ENCODE measurements at places on chromosomes 16 and 17.

DNA sequence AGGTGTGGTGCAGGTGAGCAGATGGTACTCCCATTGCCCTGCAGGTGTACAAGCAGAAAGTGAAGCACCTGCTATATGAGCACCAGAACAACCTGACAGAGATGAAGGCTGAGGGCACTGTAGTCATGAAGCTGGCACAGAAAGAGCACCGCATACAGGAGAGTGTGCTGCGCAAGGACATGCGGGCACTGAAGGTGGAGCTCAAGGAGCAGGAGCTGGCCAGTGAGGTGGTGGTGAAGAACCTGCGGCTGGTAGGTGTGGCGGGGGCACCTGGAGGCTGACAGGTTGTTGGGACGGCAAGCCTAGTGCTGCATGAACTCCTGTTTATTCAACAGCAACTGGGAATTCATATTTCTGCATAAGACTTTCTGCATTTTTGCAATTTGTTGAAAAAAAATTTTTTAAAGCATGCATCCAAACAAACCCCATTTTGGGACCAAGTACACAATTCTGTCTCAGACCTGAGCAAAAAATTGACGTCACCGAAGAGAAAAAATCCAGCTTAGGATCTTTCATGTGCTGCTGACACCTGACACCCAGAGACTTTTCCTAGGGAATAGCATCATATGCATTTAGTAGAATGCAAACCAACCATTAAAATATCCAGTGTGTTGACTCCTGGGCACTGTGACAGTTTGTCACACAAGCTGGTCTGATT, 13.5 kb upstream of the DBNDD1 start:
- no peak for DNase-seq

GRCh38 chr17:48878920-48879898, 13.4 kb upstream of the ATP5MC1 start:
- peak; percentile 86 for DNase-seq

DNA sequence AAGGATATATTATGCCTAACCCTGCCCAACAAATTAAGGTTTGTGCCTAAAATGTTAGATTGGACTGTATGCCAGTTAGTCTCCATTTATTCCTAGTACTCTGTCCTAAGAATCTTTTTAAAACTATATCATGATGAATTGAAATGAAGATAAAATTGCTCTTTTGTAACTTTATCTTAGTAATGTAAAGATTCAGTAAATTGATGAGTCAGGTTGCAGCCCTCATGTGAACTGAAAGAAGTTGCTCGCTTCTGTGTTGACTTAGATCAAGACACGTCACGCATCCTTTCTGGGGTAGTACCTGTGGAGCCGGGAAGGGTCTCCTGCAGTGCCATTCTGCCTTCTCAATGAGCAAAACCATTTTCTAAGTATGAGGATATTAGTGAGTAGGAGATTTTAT, 63.3 kb downstream of the GAN start:
- DNase-seq = no peak

DNA sequence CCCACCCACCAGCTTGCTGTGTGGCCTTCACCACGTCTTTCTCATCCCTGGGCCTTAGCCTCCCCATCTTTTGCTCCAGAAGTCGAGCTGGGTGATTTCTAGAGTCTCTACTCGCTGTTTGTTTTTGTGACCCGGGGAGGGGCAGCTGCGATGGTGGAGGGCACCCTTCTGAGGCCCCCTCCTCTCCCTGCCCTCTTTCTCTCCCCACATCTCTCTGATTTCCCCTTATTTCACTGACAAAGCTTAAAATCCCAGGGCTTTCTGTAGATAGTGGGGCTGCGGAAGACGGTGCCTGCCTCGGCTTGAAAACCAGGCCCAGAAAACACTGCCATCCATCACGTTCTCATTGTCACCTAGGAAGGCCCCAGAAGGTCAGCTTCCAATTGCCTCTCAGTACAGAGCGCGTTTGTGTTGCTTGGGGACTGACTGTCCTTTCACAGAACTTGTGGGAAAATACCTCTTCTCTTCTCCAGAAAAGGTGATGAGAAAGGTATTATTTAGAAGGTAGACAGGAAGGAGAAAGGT, 95.1 kb downstream of the NTN1 start:
- no peak for DNase-seq

GRCh38 chr17:80313160-80313829, 52.6 kb downstream of the RNF213 start:
- no peak for DNase-seq

- peak; percentile 83 for DNase-seq
These were observed 22.0 kb upstream of the GOT2 start for GRCh38 chr16:58755989-58756649.

GRCh38 chr17:11742886-11743285, 144.6 kb downstream of the DNAH9 start:
- DNase-seq = no peak

DNA sequence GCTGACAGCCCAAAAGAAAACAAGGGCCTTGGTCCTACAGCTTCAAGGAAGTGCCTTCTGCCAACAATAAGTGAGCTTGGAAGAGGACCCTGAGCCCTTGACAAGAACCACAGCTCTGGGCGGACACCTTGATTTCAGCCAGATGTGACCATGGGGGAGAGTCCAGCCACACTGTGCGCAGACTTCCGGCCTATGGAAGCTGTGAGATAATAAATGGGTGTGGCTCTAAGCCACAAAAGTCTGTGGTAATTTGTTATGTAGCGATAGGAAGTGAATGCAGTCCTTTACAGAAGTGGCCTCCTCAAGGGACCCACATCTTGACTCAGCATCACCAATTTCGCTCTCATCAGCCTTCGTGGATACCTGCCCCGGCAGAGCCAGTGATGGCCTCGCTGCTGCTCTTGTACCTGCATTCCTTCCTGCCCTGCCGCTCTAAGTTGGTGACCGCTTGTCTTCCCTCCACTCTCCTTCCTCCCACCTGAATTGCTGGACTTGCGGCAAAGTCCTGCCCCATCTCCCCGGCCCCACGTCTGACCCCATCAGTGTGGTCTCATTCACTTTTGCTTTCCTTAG, 29.3 kb downstream of the PRSS54 start:
- no peak for DNase-seq

DNA sequence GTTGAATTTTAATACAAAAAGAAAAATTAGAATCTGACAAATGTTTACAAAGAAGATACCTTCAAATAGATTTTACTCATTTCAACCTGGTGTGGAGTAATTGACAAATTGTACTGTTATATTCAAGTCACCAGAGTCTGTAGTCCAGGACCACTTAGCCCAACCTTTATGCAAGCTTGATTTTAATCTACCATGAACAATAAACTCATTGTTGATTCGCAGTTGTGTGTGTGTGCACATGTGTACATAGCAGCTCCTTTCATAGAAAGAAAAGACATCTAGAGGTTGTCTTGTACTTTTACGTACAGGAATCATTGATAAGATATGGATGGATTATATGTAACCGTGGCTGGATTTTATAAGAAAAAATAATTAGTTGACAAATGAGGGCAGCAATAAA, 20.7 kb upstream of the LRRC37A start:
- DNase-seq = no peak

DNA sequence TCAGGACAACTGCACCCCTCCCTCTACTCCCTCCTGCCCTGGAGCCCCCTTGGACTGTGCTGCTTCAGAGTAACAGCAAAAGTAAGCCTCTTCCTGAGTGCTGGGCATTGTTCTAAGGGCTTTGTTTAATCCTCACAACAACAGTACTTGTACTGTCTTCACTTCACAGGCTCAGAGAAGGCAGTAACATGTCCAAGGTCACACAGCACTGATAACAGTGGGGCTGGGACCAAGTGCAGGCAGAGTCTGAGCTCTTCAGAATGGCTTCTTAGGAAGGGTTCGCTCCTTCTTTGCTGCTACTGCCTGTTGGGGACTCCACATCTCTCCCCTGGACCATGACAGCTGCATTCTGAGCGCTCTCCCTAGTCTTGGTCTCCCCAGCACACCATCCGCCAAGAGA, 24.6 kb downstream of the TMEM132E start:
- no peak for DNase-seq

DNA sequence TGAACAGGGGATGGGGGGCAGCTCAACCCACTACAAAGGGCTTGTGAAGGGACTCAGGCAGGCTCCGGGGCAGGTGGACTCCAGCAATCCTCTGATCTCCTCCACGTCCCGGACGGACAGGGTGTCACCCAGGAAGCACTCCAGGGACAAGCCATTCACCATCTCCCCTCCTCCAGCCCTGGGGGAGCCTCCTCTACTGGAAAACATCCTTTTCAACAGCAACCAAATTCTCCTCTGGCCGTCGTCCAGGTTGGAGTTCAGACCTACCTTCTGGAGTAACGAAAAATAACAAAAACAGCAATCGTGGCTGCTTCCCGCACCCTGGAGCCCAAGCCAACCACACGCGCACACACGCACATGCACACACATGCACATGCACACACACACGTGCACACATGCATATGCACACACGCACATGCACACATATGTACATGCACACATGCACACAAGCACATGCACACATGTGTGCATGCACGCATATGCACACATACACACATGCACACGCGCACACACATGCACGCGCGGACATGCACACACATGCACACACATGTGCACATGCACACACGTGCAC, 8.9 kb upstream of the RBFOX3 start:
- no peak for DNase-seq

DNA sequence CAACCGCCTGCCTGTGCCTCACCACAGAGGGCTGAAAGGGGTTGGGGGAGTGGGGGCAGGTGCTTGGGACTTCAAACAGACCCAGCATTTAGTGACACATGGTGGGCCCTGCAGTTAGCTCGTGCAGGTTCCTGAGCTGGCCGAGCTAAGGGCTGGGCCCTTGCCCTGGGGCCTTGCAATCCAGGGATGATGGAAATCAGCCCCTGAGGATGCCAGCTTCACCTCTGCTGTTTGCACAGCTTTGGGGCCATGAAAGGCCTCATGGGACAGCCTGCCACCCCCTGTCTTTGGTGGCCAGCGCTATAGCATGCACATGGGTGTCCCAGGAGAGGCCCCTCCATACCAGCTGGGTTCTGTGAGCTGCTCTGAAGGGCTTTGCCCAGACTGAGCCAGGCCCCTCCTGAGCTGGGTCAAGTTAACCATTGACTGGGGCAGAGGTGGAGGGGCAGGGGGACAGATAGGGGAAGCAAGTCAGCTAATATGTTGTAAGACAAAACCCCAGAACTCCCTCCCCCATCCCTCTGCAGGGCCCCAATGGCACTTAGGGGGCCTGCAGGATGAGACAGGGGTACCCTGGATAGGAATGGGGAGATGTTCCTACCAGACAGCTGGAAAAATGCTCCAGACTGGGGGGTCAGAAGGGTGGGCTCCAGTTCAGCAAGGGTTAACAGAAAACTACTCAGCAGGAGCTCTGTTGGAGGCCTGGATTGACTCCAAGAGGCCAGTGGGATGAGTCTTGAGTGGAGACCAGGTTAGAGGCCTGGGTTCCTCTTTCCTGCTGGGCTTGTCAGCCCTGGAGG, 692 bp downstream of the PRR15L start:
- DNase-seq = no peak

GRCh38 chr17:66950886-66951604, 13.5 kb upstream of the CACNG4 start:
- DNase-seq = no peak

GRCh38 chr17:49227436-49228261, 2.9 kb downstream of the PHOSPHO1 start:
- DNase-seq = peak; percentile 80

- DNase-seq = no peak
These were observed 12.8 kb upstream of the RSKR start for GRCh38 chr17:28626818-28627217.

GRCh38 chr17:49217651-49218413, 7.3 kb downstream of the ABI3 start:
- no peak for DNase-seq

GRCh38 chr17:263271-263670, 81.8 kb upstream of the DOC2B start:
- no peak for DNase-seq

- DNase-seq = no peak
These were observed 21.4 kb upstream of the SMIM36 start for GRCh38 chr17:55532670-55533069.

DNA sequence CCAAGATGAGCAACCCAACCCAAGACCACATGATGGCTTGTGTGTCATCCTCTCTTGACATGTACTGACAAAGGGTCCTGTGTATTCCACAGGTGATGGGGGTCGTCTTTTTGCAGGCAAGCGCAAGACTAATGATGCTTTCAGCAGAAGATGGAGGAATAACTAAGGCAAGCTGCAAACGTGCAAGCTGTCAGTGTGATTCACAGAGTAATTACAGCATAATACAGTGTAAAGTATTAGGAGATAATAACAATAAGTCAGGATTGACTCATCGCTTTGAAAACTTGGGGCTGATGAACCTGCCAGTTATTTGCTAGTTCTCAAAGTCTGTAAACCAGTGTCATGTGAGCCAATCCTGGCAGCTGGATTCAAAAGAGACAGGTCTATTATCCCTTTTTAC, 41.6 kb upstream of the ASIC2 start:
- DNase-seq = no peak

DNA sequence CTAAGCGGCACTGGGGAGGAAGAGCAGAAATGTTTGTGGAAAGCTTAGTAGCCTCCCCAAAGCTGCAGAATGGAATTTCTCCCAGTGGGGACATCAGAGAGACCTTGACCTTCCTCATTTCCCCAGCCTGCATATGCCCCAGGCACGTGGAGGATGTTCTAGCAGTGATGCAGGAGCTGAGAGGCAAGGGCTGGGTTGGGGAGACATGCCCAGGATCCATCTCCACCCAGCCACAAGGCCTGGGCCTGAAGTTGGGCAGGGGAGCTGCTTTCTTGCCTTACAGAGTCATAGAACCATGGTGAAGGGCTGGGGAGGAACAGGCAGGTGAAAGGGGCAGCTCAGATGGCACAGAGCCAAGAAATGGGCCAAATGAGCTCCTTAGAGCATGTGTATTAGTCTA, 104.0 kb downstream of the TMEM132E start:
- no peak for DNase-seq

- no peak for DNase-seq
These were observed 149.3 kb downstream of the IRF8 start for GRCh38 chr16:86048221-86048620.

- DNase-seq = peak; percentile 100
These were observed at the start of gene ZNF652 for GRCh38 chr17:49361902-49362722. ZNF652 (minus strand) TSS chr17:49362250; CDS start chr17:49317725, 44,525 bp downstream.

GRCh38 chr17:79954281-79955166, 81.1 kb downstream of the TBC1D16 start:
- DNase-seq = peak; percentile 3

DNA sequence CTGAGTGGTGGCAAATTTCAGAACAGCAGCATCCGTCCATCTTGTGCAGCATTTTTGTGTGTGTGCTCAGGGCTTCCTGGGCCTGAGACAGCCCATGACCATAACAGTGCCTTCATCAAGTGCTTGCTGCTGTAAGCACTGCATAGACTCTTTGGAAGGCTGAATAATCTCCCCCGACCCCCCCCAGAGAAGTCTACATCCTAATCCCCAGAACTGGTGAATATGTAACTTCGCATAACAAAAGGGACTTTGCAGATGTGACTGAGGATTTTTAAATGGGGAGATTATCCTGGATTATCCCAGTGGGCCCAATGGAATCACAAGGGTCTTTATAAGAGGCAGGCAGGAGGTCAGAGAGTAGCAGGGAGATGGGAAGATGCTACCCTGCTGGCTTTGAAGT, 50.6 kb downstream of the TMC5 start:
- DNase-seq = no peak

GRCh38 chr17:42287977-42288802, at the start of gene STAT5A:
STAT5A (plus strand) TSS chr17:42288498; CDS start chr17:42289412, 914 bp downstream.
- DNase-seq = peak; percentile 93

Data from AG20443 (cell line).